ENCODE measurements at places on chromosomes 7 and 10.

- no peak for DNase-seq
Measured at GRCh38 chr10:6064119-6064518, 2.0 kb upstream of the IL2RA start.

DNA sequence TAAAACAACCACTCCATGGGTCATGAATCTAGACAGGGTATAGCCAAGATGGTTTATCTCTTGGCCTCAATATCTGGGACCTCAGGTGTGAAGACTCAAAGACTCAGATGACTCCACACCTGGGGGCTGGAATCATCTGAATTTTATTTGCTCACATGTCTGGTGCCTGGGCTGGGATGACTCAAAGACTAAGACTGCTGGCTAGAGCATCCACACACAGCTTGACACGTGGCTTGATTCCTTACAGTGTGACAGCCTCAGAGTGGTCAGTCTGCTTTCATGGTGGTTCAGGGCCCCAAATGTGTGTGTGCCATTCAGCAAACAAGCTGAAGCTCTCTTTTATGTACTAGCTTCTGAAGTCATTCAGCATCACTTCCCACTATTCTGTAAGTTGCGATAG lies 333.7 kb downstream of the RNLS start:
- no peak for DNase-seq

DNA sequence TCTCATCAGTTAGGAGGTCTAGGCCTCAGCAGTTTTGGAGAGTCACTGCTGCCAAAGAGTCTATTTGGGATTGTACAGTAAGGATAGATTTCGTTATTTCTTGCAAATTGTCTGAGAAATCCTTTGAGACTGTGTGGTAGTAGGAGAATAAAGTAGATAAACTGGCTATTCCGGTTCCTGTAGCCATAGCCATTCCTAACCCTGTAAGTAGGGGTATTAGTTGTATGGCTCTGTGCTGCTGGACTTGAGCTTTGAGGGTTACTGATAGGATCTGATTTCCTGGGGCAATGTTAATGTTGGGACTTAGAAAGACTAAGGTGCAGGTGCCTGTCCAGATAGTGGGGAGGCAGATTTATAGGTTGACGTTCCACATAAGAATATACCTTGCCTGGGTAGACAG lies 36.1 kb upstream of the ZNF138 start:
- no peak for DNase-seq

DNA sequence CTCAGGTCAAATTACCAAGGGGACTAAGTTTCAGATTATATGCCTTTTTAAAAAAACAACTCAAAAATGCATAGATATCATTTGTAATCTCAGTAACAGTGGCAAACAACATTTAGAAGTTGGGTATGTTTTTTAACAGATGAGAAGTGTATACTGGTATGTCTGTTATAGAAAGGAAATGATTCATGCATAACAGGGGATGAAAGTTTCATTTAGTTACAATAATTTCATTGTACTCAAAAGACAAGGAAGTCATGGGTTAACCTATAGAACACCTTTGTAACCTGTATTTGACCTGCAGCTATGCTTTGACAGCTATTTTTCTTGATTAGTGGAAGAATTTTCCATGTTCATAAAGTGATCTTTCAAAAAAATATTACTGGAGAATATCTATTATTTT lies 35.4 kb upstream of the FAM133B start:
- no peak for DNase-seq
